ENCODE measurements at places on chromosomes 11 and 22.

DNA sequence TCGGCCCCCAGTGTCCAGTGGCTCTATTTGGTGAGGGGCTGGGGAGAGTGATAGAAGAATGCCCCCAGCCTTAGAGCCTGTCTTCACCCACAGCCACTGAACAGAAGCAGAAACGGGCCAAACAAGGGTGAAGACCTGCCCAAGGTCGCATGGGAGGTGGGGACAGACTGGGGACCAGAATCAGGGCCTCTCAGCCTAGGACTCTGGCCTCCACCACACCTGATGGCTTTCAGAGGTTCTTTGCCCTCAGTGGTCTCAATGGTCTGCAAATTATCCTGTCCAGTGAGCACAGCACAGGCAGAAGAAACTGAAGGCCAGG is 4.5 kb upstream of the MYRF start:
- no peak for DNase-seq

GRCh38 chr11:11044137-11044855 is 186.4 kb upstream of the ZBED5 start:
- no peak for DNase-seq

DNA sequence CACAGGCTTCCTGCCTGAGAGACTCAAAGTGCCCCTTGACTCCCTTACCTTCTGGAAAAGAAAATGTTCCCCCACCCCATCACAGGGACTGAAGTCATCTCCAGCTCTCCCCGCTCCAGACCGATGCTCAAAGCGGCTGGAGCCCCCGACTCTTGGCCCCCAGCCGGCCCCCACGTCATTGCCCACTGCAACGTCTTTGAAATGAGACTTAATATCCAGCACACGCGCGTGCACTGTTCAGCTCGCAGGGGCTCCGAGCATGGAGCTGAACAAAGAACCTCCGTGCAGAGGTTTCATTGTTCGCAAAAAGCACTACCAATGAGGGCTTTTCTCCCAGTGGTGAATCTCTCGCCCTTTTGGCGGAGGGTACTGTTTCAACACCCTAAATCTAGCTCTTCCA is 313.4 kb upstream of the SORL1-AS1 start:
- no peak for DNase-seq

GRCh38 chr11:13972043-13972910 is 9.8 kb downstream of the SPON1 start:
- DNase-seq: peak; percentile 71

DNA sequence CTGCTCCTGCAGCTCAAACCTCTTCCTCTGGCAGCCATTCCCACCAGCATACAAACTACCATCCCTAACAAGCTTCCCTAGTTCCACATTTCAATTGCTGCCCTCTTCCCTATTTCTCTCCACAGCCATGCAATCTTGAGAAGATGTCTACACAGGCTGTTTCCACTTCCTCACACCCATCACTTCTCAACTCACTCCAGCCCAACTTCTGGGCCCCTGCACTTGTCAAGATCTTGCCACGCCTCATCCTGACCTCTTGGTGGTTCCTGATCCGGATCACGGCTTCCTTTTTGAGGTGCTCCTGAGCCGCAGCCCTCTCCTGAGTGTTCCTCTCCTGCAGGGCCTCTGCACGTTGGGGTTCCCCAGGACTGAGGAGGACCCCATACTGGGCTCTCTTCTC is 22.6 kb downstream of the RPL27A start:
- DNase-seq: no peak

- no peak for DNase-seq
These were observed 2.0 kb upstream of the CLDN5 start for GRCh38 chr22:19526076-19526701.

DNA sequence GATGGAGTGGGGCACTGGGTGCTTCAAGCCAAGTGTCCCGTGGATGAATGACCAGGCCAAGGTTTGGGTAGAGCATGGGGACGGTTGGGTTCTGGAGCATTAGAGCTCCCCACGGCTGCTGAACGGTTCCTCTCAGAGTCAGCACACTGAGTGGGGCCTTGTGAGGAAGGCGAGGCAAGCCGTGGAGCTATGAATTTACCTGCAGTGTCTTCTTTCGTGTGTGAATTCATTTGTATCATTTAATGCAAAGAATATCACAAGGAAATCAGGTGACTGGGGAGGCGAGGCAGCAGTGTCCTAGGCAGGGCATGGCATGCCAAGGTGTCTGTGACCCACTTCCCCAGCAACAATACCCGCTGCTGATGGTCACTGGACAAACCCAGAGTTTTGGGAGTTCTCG is 343.5 kb upstream of the B3GAT1 start:
- no peak for DNase-seq

- DNase-seq: no peak
These were observed 22.3 kb downstream of the DHCR7 start for GRCh38 chr11:71425860-71426259.

- DNase-seq: no peak
These were observed 34.9 kb upstream of the NFRKB start for GRCh38 chr11:129930296-129930695.

DNA sequence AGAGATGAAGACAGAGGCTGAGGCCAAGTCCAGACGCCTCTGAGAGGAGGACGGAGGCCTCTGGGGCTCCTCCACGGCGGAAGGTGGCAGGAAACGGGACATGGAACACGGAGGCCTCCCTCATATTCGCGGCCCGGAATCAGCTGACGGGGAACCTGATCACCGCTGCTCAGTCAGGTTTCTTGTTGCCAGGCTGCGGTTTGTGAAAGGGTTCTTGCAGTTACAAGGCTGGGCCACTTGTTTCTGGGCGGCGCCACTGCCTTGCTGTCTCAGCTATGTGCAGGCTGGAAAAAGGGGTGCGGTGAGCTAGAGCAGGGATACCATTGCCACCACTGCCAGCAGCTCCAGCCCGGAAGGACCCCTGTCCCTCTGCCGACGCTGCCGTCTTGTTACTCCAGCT is 10.0 kb upstream of the MMP1 start:
- DNase-seq: no peak

DNA sequence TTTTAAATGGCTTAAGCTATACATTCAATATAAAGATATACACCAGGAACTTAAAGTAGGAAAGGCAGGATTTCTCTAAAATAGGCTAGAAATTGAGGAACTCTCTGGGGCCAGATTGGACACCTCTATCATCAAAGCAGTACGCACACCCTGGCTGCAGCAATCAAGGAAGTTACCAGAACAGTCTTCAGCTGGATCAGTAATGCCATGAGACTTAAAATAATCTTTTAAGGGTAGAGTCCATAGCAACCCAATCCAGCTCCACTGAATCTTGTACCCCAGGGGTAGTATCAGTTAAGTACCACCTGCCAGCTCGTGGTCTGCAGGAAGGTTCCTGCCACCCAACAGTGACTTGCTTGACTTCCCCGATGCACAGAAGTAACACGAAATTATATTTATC is 3.0 kb downstream of the RDX start:
- no peak for DNase-seq

GRCh38 chr11:86176165-86176884 is 68.2 kb upstream of the EED start:
- DNase-seq: no peak

GRCh38 chr11:35803115-35803514 is 140.5 kb downstream of the TRIM44 start:
- no peak for DNase-seq
